Metanephros (tissue), 2 donors: ENCODE measurements at places on chromosomes 1 and 21. TPM values are rescaled to one million over a fixed set of nuclear protein-coding genes. Genes with fewer than 3 reads are reported as not detected.

SYCP1 gene
- total RNA-seq = not detected

ACKR1 gene
- total RNA-seq = 1.6 TPM

SMIM1 gene
- 12.1 TPM for total RNA-seq

FCGR3A gene
- 10.7 TPM for total RNA-seq

PTPRC gene
- 26.6 TPM for total RNA-seq

ITLN2 gene
- total RNA-seq = not detected

CBR1 gene
- 110 TPM for total RNA-seq

LY9 gene
- 0.93 TPM for total RNA-seq

FAM151A gene
- total RNA-seq = 9.3 TPM

NECTIN4 gene
- total RNA-seq = 6.3 TPM

EFNA4 gene
- 11.8 TPM for total RNA-seq

PTPN7 gene
- 3.0 TPM for total RNA-seq

SDHB gene
- 89.6 TPM for total RNA-seq

CAMSAP2 gene
- 27.7 TPM for total RNA-seq

DIO1 gene
- 8.6 TPM for total RNA-seq

SPRR2B gene
- total RNA-seq = not detected

DESI2 gene
- total RNA-seq = 48.8 TPM

STYXL2 gene
- total RNA-seq = 16.1 TPM

MYOG gene
- 32.3 TPM for total RNA-seq

CCDC17 gene
- total RNA-seq = 0.99 TPM

OLFML3 gene
- 102 TPM for total RNA-seq

PSMD4 gene
- 97.2 TPM for total RNA-seq

OXCT2 gene
- 1.3 TPM for total RNA-seq

PTGS2 gene
- total RNA-seq = 3.6 TPM

FAM177B gene
- not detected for total RNA-seq

PRKACB gene
- 39.4 TPM for total RNA-seq

S100A7 gene
- total RNA-seq = not detected

PADI4 gene
- total RNA-seq = 17.7 TPM

ANGPTL7 gene
- total RNA-seq = 0.35 TPM

AQP10 gene
- total RNA-seq = 0.12 TPM

KRTAP20-2 gene
- not detected for total RNA-seq

DNALI1 gene
- total RNA-seq = 10.7 TPM

PLA2G2D gene
- total RNA-seq = not detected

ARMH1 gene
- 4.3 TPM for total RNA-seq

CD48 gene
- total RNA-seq = 5.5 TPM

ERICH3 gene
- 0.12 TPM for total RNA-seq

ABCA4 gene
- total RNA-seq = 10.8 TPM

KIF17 gene
- total RNA-seq = 5.2 TPM

ZNF281 gene
- total RNA-seq = 21.6 TPM

COL8A2 gene
- total RNA-seq = 3.7 TPM

PLA2G2F gene
- 0.18 TPM for total RNA-seq

HHIPL2 gene
- total RNA-seq = 0.29 TPM
